SW 1271 (cell line): ENCODE measurements at places on chromosomes 16 and 17.

DNA sequence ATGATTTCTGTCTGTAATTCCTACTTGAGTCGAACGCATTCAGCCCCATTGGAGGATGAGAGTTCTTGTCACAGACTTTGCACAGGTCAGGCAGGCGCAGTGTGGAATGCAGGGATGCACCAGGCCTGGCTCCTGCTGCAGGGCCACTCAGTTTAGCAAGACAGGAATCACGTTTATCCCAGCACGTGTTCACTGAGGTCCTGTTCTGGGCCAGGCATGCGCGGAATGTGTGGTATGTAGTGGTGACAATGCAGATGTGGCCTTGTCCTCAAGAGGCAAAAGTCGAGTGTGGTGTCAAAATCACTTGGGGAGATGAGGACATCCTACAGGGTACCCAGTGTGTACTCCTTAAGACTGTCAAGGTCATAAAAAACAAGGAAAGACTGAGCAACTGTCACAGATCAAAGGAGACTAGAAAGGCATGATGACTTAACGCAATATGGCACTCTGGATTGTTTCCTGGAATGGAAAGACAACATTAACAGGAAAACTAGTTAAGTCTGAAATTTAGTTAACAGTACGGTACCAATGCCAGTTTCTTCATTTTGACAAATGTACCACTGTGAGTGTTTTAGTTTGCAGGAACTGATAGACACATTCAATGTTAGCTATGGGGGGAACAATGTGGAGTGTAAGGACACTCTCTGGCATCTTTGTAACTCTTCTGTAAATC is 121.5 kb upstream of the ADAMTS18 start:
- DNase-seq = no peak

DNA sequence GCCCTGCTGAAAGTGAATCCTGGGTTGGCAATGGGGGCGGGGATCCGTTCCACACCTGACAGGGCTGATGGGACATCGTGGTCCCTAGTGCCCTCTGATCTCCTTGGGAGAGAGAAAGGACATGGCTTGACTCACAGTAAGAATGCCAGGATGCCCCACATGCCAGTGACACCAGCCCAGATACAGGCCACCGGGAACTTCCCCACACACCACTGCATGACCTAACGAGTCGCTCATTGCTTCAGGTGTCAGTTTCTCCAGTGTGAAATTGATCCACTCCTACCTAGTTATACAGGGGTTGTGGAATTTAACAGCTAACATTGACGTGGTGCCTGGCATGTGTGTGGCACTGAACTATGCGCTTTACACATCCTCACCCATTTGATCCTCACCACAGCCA is 7.5 kb downstream of the CD300LG start:
- DNase-seq = no peak

DNA sequence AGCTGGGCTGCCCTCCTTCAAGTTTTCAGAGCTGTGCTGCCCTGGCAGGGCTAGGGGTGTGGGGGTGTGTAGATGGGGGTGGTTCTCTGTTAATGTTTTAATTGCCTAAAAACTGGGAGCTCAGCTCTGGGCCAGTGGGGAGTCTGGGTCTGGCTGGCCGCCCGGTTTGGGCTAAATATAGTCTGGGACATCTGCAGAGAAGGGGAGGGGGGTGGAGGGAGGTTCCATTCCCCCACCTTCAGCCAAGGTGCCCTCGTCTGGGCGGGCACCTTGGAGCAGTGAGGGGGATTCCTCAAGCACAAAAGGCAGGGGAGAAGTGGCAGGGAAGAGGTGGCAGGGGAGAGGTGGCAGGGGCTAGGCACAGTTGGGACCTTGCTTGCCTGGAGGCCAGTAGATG is 13.0 kb downstream of the RARA start:
- DNase-seq = no peak

DNA sequence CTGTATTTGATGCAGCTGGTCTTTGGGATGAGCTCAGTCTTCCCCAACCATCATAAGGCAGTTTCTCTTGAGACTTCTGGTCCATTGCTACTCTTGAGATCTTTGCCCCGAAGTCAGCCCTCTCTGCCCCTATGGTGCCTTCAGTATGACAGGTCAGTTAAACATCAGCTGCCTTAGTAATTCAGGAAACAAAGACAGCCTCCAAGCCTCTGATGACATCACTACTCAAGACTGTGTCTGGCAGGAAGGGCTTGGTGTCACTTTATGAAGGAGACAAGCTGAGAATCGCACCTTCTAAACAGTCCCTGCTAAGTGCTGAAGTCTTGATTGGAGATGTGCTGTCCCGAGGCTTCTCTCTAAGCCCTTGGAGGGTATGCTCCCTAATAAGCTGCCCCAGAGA is 104.9 kb upstream of the TBX2 start:
- DNase-seq = no peak
